Motor neuron (in vitro differentiated cells): ENCODE measurements at places on chromosomes 4 and X.

- peak; percentile 62 for ATAC-seq
These were observed 142.9 kb upstream of the MBNL3 start for GRCh38 chrX:132631579-132632232.

DNA sequence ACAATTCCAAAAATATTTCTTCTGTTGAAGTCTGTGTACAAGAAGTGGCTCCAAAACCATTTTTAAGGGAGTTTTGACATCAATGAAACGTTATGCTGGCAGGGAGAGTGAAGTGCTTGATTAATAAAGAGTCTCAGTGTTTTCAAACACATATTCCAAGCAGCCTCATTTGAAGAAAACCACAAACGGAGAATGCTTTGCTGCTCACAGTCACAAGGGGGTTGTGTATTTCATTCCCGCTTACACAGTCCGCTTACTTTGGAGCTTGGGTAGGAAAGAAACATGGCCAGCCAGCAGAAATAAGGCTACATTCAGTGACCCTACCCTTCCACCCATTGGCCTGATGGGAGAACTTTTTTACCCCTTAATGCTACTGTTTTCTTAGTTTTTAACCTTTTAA lies 586.2 kb downstream of the RAB28 start:
- ATAC-seq: no peak

DNA sequence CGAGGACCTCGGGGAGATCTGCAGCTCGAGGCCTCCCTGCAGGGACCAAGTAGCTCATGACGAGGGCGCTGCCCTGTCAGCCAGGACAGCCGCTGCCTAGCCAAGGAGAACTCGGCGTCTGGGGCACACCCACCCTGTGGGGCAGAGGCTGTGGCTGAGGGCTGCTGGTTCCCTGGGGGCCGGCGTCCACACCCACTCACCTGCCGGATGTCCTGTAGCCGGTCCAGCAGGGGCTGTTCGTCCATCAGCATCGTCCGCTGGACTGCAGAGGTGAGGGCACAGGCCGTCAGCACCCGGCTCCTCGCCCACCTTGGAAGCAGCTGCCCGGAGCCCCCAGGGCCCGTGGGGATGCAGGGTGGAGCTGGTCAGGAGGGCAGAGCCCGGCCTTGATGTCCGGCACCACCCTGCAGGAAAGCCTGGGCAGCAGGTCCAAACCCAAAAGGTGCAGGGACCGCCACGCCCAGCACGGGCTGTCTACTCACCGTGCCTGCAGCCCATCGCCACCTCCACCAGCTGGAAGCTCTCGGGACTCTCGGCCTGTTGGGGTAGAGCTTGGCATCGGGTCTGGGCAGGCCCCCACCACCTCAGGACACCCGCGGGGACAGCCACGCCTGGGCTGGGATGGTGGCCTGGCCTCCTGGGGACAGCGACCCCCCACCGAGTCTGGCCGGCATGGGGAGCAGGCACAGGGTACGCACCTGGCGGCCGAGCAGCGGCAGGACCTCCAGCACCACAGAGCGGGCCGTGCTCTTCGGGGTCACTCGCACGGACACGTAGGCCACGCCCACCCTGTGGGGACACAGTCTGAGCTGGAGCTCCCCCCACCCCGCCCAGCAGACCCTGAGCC lies 6.9 kb downstream of the DGKQ start:
- no peak for ATAC-seq

GRCh38 chrX:56216332-56216731 lies 15.8 kb upstream of the KLF8 start:
- ATAC-seq: no peak

DNA sequence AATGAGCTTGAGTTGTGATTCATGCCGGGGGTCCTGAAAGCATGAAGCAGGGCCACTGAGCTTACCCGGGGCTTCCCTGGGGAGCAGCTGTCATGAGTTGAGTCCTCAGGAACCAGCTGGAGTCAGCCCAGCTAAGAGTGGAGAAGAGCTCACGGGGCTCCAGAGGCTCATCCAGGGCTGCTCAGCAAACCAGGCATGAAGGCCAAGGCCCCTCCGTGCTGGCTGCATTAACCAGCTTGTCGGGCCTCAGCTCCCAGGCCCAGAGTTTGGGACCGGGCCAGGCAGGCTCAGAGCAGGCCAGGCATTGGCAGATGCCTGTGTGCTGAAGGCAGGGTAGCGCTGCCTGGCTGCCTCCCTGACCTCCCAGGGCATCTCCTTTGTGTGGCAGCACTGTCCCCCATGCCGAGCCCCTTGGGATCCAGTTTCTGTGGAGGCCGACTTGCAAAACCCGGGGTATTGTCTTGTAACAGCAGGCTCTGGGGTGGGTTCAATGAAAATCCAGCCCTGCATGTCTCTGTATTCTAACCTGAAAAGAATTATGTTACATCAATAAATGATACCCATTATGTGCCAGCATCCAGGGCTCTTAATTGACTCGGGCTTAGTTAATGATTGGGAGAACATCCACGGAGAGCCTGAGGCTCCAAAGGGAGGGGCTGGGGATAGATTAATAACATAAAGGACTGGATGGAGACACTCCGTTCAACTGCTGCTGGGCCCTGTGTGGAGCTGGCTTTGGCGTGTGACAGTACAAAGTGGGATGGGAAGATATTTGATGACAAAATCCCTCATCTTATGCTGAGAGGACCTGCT lies 68.0 kb upstream of the MSX1 start:
- no peak for ATAC-seq

DNA sequence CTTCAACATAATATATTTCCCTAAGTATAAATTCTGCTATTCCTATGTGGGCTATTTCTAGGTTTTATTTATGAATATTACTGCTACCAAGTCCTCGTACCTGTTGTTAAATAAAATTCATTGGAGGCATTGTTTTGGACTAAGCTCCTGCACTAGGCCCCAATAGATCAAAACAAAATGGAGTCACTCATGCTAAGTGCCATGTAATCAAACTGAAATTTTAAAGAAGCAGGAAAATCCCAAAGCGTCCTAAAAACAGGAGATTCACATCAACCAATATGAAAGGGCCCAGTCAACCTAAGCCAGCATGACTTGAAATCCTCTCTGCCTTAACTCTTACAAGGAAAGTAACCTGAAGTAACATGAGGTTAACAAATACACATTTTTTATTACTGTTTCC lies 743.2 kb downstream of the TRAM1L1 start:
- no peak for ATAC-seq

GRCh38 chrX:119688911-119689321 lies 4.1 kb downstream of the SEPTIN6 start:
- no peak for ATAC-seq

GRCh38 chr4:174107746-174108354 lies 175.6 kb downstream of the FBXO8 start:
- ATAC-seq: no peak

GRCh38 chrX:154661170-154661569 lies 7.8 kb upstream of the CTAG2 start:
- no peak for ATAC-seq

DNA sequence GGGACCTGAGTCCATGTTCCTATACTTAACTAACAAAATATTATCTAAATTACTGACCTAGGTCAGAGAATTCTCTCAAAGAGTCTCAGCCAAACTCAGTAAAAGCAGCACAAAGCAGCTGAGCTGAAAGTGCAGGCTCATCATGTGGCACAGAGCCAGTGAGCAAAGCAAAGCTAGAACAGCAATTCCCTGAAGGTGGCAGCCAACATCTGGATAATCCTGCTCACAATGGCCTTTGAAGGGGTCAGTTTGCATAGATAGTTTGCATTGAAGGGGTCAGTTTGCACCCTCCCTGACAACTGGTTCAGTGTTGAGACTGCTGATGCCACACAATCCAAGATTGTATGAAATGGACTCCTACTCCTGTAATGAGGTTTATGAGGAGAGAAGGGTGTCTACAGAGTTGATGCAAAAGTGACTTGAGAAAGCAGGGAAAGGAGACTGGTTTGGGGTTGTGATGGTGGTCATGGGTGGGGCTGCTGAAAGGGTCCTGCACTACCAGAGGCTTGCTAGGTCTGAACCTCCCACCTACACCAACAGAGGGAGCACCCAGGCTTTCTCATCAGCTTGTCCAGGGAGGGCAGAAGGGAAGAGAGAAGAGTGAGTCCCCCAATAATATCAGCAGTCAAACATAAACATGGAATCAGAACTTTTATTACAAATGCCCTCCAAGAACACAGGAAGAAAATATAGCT lies 39.7 kb downstream of the TRIM61 start:
- peak; percentile 76 for ATAC-seq

DNA sequence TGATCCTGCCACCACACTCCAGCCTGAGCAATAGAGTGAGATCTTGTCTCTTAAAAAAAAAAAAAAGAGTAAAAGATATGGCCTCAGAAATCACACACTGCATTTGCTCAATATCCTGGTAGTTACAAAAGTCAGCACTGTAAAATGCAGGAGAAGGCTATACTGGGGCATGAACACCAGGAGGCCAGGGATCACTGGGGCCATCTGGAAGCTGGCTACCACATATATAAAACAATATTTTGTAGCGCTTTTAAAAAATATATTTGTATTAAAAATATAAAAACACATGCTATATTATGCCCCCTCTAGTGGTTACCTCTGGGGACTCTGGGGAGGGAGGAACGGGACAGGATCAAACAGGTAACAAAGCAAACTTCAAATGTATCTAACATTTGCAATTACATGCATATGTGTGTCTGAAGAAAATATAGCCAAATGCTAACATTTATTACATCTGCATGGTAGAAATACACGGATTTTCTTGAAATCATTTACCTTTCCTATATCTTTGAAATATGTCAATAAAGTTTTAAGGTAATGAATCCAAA lies 4.0 kb downstream of the C4orf46 start:
- ATAC-seq: no peak

DNA sequence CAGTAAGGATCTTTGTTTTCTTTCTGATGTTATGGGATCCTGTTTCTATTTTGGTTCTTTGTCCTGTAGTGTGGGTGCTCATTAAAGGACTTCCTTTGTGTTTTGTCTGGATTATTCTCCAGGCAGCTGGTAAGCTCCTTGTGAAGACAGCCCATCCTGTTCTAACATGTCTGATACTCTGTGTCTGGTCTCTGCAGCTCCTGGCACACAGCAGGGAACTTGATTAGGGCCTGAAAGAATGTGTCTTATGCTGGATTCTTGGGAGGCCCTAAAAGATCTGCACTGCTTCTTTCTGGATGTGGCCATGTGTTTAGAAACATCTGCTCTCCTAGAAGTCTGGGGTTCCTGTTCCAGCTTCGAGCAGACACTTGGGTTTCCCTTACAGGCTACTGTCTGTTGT lies 38.1 kb upstream of the ATXN3L start:
- ATAC-seq: no peak

GRCh38 chrX:131675596-131676194 lies 131.8 kb downstream of the OR13H1 start:
- no peak for ATAC-seq

DNA sequence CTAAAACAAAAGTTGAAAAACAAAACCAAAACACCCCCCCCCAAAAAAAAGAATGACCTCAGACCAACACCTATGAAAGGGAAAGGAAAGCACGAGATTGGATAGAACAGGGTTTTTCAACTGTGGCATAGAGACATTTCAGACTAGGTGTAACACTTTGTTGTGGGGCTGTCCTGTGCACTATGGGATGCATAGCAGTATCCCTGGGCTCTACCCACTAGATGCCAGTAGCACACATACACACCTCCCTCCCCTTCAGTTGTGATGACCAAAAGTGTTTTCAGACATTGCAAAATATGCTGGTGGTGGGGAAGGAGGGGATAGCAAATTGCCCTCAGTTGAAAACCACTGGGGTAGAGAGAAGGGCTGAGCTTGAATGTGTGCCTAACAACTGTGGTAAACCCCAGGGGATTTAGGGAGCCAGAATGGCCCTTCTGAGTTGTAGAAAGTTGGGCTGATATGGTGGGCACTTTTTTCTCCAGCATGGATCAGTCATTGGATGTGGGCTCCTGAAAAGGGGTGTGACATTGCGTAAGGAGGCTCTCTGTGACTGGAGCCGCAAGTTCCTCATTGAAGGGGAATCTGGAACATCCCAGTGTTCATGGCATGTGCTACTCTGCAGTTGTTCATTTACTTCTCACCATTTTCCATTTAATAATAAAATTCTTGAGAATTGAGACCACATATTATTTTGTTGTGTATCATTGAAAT lies 8.8 kb upstream of the GEMIN8 start:
- no peak for ATAC-seq

- ATAC-seq: no peak
These were observed 472.0 kb downstream of the IQCM start for GRCh38 chr4:149343614-149344013.

DNA sequence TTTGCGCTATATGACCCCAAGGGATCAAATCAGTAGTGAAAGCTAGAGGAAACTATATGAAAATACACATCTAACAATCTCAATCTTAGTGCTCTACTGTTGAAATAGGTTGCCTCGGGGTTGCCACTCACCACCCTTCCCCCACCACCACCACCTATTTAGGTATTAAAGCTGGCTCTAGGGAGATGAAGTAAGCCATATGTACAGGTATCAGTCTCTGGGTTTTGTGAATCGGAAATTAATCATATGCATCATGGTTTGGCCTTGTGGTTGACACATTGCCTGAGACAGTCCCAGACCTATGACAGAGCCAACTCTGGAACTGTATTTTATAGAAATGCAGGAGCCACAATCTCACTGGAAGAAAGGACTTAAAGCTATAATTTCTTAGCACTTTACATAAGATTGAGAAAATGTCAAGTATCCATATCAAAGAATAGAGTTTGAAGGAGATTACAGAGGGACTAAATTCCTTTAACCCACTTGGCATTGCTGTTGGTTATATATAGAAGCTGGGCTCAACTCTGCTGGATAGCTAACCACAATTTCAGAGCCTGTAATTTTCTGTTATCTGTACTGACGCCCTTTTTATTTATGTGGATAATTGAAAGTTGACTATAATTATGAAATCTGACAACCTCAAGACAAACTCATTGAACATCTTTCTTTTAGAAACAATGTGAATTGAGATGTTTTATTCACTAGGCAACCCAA lies 26.7 kb upstream of the BMP2K start:
- ATAC-seq: no peak

DNA sequence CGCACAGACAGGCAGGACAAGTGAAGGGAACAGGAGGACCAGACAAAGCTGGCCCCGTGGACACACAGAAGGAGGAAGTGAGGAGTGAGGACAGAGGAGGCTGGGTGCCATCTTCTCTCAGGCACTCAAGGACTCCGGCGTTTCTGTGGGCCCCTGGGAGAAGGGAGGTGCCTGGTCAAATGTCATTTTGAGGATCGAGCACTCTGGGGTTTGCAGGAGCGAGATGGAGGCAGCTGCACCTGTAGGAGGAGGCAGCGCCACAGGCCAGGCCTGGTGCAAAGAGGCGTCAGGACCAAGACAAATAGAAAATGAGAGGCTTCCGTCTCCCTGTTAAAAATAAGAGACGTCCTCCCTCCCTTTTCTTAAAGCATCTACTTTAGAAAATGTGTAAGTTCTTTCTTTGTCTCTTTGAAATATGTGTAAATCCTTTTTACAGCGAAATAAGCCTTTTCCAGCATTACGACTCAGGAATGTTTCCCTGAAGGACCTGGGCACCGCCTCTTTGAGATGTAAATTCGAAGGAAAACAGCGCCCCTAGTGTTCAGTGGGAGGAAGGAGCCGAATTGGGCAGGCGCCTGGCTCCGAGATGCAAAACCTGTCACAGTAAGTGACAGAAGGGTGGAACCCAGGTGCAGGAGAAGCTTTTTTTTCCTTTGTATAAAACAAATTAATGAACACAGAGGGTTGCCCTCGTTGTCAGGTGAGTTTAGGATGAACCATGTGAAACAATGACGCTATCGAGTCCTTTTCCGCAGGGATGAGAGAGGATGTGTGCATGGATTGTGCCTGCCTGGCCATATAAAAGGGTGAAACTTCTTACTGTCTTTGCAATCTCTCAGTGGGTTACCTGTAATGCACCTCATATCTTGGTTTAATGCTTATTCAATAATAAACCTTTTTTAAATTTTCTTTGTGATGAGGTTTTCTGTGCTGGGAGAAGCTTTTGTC lies 1.4 kb upstream of the C4orf50 start:
- ATAC-seq: peak; percentile 91

- ATAC-seq: no peak
These were observed 54.9 kb upstream of the MTM1 start for GRCh38 chrX:150513544-150513943.
